ENCODE measurements at places on chromosomes 3 and 15.

- no peak for DNase-seq
These were observed 18.7 kb upstream of the BCL2A1 start for GRCh38 chr15:79989682-79990081.

GRCh38 chr3:191307341-191307740, 21.9 kb upstream of the CCDC50 start:
- DNase-seq = no peak

GRCh38 chr3:154971771-154972326, 108.3 kb upstream of the MME start:
- DNase-seq = no peak

- no peak for DNase-seq
These were observed 252.3 kb upstream of the ATP10A start for GRCh38 chr15:26115229-26115943.

DNA sequence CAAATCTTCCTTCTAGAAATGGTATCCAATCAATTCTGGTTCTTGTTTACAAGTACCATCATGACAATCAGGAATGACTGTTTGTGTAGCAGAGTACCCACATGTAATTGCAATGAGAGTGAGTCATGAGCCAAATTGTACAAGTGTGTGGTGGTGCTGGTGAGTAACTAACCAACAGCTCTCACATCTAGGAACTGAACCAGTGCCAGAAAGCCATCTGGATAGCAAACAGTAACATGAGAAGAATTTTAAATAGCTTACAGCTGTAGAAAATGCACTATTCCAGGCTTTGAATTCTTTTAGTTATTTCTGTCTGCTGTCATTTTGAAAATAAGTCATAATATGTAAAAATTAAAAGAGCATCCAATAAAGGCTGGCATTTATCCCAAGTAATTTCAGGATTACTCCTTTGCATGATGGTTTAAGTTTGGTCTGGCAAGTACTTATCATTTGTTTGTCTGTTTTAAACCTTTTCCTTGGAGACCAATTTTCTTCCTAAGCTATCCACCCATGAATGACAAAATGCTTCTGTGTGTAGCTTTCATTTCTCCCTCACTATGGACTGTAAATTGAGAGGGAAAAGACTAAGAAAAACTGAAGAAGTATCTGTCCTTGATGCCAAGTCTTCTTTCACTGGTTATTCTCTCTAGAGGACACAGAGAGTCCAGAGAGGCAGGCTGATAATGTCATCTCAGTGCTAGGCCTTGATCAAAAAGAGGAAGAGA, 60.0 kb downstream of the PIK3CB start:
- no peak for DNase-seq
